Fibroblast of skin of scalp (primary cell): ENCODE measurements at places on chromosomes 16 and 17.

DNA sequence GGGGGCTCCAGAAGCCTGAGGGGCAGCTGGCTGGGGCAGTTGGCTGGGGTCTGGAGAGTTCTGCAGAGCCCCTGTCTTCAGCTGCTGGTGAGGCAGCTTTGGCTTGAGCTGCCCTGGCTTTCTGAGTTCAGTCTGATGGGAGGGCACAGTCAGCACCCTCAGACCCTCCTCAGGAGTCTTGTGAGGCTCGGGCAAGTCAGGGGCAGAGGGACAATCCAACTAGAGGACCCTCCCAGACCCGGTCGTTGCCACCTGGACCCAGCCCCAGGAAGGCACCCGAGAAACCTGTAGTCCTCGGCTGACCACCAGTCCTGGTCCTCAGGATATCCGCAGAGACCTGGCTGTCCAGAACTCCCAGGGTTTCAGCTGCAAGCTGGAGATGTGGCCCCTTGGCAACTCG lies 1.9 kb downstream of the CARD14 start:
- no peak for DNase-seq

DNA sequence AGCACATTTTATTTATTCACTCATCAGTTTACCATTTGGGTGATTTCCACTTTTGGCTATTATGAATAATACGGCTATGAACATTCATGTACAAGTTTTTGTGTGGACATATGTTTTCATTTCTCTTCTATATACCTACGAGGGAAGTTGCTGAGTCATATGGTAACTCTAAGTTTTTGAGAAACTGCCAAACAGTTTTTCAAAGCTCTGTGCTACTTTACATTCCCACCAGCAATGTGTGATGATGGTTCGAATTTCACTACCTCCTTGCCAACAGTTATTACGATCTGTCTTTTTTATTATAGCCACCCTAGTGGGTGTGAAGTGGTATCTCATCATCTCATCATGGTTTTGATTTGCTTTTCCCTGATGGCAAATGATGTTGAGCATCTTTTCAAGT lies 63.7 kb upstream of the MRTFB start:
- DNase-seq: peak; percentile 92

DNA sequence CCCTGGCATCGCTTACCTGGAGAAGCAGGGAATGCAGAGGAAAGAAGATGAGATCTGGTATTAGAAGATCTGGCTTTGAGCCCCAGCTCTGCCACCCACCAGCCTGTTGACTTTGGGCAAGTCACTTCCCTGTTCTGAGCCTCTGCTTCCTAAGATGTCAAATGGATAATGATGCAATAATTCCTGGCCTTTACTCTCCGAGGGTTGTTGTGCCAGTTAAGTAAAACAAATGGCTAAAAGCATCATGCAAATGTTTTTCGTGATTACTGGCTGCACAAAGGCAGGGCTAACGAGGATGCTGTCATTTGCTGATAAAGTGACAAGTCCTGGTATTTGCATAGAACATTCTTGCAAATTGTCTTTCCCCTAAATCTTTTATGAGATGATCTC lies 1.3 kb upstream of the ZNF821 start:
- no peak for DNase-seq

GRCh38 chr17:11996722-11997146 lies 541 bp downstream of the ZNF18 start:
- DNase-seq: peak; percentile 44

- DNase-seq: no peak
Measured at GRCh38 chr16:75483222-75483621, 12.0 kb downstream of the CHST6 start.

- DNase-seq: no peak
Measured at GRCh38 chr16:11386054-11386680, 40.9 kb downstream of the RMI2 start.
